Stimulated activated CD4-positive, alpha-beta T cell treated with anti-CD3 and anti-CD28 coated beads, Interleukin-4, amount 100 ng/mL, for 1 hour (primary cell): ENCODE measurements at places on chromosomes 1 and 21.
A peak's percentile ranks its signal among the peaks of the same experiment; 100 is the strongest.

DNA sequence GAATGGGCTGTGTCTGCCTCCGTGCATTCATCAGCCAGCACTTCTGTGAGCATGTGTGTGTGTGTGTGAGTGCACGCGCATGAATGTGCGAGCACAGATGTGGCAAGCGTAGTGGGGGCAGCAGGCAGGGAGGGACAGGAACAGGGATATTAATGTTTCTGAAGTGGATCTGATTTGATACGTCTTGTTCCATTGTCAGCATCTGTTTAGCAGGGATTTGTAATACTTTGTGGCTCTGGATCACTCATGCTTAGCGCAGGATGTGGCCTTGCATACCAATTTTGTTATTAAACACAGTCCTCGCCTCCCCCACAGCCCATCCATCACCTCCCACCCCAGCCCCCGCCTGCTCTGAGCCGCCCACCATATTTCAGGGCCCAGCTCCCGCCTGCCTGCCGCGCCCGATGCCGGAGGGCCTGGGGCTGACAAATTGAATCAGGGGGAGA, 52.4 kb downstream of the TMEM53 start:
- no peak for DNase-seq

DNA sequence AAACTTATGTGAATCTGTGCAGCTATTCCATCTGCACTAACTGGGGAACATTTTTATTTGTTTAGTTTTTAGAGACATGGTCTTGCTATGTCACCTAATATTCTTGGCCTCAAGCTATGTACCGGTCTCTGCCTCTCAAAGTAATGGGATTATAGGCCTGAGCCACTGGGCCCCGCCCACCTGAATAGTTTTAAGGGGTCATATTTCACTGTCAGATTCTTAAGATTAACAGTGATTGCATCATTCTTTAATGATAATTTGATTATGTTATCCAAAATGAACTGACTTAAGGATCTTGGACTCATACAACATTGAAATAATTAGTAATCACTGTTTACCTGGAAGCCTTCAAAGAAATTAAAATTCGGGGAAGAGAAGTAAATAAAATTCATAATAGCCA, 12.6 kb upstream of the KLF18 start:
- no peak for DNase-seq

DNA sequence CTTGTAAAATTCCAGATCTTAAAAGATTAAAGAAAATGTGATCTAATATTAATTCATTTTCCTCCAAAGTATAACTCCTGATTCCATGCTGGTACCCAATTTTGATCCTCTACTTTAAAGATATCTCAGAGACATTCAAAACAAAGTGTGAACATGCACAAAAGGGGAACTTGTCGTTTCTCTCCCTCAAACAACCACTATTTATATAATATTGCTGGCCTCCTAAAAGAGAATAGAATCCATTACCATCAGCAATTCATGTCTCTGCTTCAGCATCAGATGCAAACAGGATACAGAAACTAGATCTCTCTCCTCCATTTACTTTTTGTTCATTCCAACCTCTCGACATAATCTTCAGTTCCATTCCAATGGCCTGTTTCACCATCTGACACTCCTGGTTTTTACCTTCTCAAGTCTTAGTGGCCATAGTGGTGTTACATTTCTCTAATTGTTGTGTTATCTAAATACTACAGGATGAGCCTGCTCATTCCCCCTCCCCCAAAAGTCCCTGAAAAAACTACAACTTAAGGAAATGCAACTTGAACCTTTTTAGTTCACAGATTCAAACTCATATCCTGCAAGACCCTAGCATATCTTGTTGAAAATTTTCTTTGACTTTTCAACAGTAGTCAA, 4.1 kb downstream of the NRIP1 start:
- DNase-seq, result no peak

- DNase-seq, result no peak
These were observed 132.5 kb downstream of the FAF1 start for GRCh38 chr1:50827546-50827945.

- DNase-seq, result no peak
These were observed 389.7 kb downstream of the NCAM2 start for GRCh38 chr21:21387916-21388315.

DNA sequence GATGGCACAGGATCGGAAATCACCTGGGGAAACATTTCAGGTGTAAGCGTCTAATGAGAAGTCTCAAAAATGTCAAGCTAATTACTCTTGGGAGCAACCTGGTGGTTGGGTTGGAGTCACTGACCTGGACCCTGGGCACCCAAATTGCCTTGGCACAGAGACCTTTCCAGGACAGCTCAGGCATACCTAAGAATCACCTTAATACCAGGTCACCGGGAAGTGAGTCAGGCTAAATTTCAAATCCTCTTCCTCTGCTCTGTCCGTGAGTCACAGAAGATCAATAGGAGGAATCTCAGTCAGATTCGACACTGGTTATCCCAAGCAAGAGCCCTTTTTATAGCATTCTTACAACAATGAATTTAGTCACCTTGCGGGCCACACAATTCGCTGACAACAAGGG, 179.6 kb upstream of the CAMK1G start:
- DNase-seq, result no peak

GRCh38 chr1:53584777-53585107, 125.5 kb downstream of the DMRTB1 start:
- no peak for DNase-seq

- DNase-seq, result no peak
These were observed 17.3 kb upstream of the RHBDL2 start for GRCh38 chr1:38958967-38959366.

- DNase-seq, result no peak
These were observed 156.3 kb downstream of the DISP1 start for GRCh38 chr1:222971146-222971545.

DNA sequence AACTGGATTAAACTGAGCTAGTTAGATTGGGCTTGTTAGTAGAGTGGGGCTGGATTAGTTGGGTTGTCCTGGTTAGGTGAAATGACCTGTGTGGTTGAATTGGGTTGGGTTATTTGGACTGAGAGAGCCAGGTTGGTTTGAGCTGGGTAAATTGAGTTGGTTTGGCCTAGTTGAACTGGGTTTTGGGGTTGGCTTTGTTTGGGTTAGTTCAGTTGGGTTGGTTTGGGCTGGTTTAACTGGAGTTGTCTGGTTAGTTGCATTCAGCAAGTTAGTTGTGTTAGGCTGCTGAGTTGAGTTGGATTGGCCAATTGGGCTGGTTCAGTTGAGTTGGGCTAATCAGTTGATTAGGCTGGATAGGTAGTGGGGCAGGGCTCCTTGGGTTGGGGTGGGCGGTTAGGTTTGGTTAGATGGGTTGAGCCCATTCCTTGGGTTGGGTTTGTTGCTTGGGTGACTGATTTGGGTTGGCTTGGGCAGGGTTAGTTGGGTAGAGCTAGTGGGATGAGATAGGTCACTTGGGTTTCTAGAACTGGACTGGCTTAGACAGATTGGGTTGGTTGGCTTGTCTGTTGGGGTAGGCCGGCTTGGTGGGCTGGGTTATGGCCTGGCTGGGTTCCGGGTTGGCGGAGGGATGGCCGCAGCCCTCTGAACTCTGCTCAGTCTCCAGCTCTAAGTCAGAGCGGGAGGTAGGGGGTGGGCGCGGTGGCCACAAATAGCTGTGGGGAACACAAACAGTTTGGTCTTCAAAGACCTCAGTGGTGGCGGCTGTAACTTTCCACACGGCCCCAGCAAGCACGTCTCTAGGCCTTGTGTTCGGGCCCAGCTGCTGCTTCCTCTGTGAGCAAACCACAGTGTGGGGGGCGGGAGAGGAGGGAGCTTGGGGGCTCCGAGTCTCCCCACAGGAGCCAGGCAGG, 67.2 kb upstream of the RUNX3 start:
- DNase-seq, result no peak

GRCh38 chr1:222239130-222239529, 308.8 kb downstream of the HHIPL2 start:
- no peak for DNase-seq

GRCh38 chr1:42938645-42939615, 19.7 kb downstream of the SLC2A1 start:
- no peak for DNase-seq

- DNase-seq, result no peak
These were observed 1693.4 kb downstream of the NCAM2 start for GRCh38 chr21:22691658-22692057.

GRCh38 chr21:16800536-16801275, 712.1 kb upstream of the CXADR start:
- no peak for DNase-seq

- DNase-seq, result no peak
These were observed 317.2 kb downstream of the LTN1 start for GRCh38 chr21:28675331-28676041.

GRCh38 chr1:37001703-37002102, 32.6 kb downstream of the GRIK3 start:
- no peak for DNase-seq

GRCh38 chr1:77678660-77679610, 3.5 kb downstream of the ZZZ3 start:
- no peak for DNase-seq

- no peak for DNase-seq
These were observed 58.3 kb downstream of the CHD5 start for GRCh38 chr1:6121651-6122370.

DNA sequence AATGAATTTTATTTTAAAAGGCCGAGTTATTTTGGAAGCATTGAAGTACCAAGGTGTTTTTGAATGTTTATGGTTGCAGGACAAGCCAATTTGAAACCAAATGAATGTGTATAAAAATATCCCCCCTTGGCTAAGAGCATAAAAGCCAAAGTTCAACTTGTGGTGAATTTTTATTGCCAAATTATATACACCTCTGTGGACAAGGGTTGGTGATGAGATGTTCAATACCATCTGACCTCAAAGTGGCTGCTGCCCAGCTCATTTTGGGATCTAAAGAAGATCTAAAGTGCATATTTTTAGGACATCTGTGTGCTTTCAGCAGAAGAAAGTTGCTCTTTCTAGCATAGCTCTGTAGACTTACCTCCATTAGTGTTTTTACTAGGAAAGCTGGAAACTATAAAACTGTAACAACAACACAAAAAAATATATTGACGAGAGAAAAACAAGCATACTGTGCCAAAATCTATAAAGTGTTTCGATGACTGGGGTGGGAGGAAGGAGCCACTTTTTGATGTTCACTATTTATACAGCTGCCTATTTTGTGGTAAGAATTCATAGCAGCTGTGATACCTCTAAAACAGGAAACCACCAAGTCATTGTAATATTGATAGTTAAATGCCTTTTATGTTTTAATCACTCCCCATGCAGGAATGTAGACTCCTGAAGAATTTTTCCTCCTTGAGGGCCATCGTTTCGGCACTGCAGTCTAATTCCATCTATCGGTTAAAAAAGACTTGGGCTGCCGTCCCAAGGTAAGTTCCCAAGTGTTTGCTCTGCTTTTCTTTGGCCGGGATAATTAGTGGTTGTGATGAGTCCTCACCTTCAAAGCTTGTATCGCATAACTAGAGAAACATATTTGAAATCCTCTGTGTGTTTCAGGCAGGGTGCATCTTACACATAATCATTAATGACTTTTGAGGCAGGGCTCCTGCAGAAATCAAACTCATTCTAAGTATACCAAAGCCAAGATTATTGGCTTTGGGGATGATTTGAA, 83.2 kb downstream of the RGL1 start:
- DNase-seq, result no peak

GRCh38 chr21:44360159-44360558, 6.7 kb downstream of the TRPM2 start:
- DNase-seq, result no peak

DNA sequence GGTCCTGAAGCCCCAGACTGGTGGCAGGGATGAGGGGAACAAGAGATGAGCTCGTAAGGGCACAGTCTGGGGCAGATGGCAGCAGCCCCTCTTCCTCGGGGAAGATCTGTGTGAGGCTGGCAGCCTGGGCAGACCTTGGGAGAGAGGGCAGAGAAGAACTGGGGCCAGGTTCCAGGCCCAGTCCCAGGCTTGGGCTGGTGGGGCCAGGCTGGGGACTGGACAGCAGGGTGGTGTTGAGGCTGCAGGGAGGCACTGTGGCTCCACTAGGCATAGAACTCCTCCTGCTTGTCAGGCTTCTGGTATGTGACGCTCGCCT, 35.7 kb downstream of the SDC3 start:
- DNase-seq, result no peak

GRCh38 chr1:7104339-7104738, 319.1 kb downstream of the CAMTA1 start:
- no peak for DNase-seq

DNA sequence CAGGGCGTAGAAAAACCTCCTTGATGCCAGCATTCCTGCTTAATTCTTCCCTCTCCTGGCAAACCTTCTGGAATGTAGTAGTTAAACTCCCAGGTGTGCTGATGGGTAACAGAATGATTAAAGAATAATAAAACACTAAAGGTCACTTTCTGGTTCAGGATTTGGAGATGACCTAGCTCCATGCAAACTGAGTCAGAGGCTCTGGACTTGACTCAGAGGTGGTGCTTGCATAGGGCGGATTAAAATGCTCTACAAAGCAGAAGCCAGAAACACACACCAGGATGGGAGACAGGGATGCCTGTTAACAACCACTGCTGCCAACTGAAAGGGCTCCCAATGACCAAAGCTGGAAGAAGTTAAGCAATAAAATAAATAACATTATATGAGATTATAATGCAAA, 41.5 kb downstream of the KRTAP19-8 start:
- no peak for DNase-seq

DNA sequence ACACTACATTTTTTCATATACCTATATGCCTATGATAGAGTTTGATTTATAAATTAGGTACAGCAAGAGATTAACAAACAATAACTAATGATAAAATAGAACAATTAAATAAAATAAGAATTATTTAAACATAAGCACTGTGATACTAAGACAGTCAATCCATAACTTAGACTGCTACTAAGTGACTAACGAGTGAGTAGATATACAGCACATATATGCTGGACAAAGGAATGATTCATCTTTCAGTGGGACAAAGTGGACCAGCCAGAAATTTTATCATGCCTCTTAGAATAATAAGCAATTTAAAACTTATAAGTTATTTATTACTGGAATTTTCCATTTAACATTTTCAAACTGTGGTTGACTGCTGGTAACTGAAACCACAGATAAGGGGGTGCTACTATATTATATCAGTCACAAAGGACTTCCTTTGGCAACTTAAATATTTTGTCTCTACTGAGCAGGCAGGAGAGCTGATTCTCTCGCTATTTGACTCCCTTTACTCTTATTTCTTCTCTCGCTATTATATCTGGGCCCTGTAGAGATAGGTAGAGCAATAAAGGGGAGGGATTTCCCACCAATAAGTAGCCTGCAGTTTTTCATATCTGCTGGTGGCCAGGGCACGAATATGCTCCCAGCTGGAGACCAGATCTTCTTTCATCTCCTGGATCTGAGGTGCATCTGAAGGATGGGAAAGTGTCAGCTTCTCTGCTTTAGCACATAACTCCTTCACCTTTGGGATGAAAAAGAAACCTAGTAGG, 10.8 kb downstream of the SPTA1 start:
- no peak for DNase-seq

DNA sequence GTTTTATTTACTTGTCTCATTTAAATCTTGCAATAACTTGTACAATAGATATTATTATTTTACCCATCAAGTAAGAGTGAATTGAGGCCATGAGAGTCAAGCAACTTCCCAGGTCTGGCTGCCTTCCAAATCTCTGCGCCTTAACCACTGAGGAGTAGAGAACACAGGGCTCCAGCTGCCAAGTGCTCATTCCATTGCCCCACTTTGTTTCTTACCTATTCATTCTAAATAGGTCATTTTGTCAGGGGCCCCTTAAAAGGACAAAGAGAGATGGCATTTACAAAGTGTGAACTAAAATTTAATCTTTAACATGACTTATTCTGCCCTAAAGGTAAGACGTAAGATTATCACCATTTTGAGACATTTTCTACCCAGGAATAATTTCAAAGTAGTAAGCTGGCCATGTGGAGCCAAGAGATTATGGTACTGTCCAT, 3.5 kb downstream of the PPP1R15B start:
- peak; percentile 23 for DNase-seq
